ENCODE measurements at places on chromosomes 7 and 10.

DNA sequence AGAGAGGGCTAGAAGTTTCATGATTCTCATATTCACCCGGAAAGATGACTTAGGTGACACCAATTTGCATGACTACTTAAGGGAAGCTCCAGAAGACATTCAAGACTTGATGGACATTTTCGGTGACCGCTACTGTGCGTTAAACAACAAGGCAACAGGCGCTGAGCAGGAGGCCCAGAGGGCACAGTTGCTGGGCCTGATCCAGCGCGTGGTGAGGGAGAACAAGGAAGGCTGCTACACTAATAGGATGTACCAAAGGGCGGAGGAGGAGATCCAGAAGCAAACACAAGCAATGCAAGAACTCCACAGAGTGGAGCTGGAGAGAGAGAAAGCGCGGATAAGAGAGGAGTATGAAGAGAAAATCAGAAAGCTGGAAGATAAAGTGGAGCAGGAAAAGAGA is 5.3 kb downstream of the GIMAP4 start:
- DNase-seq = no peak

DNA sequence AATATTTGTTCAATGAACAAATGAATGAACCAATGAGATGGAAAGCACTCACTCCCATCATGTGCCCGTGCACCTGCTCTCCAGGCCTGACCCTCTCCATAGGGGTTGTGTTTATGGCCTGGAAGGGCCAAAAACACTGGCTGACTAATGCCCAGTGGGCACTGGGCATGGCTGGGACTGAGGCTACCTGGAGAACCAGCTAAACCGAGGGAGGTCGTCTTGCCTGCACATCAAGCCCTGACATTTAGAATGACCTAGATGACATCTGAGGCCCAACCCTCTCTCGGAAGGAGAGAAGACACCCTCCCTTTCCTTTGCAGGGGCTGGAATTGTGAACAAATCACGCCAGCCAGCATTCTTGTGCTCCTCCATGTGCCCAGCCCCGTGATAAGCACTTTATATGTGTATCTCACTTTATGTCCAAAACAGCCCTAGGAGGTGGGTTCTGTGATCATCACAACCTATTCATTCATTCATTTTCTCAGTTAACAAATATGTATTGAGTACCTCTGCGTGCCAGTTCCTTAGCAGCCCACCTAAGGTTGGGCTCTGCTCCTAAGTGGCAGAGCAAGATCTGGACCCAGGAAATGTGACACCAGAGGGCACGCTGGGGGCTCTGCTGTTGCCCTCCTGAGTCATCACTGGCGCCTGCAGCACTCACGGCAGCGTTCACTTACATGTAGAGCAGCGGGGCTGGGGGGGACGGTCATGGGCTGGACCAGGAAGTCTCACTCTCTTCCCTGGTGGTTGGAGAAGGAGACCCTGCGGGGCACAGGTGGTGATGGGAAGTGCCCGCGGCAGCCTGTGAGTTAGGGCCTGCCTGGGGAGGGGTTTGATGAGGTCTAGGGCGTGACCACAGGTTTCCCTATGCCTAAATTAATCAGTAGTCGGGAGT is 52.0 kb downstream of the TSPAN15 start:
- no peak for DNase-seq

DNA sequence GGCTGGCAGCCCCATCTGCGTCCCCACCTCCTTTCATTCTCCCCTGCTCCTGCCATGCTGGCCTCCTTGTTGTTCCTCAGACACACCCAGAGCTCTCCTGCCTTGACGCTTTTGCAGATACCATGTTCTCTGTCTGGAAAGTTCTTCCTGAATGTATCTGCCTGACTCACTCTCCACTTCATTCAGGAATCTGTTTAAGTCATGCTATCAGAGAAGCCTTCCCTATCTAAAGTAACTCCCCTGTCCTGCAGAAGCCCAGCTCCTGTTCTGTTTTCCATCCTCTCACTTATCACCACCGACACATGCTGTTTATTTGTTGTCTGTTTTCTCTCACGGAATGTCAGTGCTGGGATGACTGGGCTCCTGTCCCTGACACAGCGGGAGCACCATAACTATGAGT is 82.0 kb downstream of the AFAP1L2 start:
- no peak for DNase-seq

DNA sequence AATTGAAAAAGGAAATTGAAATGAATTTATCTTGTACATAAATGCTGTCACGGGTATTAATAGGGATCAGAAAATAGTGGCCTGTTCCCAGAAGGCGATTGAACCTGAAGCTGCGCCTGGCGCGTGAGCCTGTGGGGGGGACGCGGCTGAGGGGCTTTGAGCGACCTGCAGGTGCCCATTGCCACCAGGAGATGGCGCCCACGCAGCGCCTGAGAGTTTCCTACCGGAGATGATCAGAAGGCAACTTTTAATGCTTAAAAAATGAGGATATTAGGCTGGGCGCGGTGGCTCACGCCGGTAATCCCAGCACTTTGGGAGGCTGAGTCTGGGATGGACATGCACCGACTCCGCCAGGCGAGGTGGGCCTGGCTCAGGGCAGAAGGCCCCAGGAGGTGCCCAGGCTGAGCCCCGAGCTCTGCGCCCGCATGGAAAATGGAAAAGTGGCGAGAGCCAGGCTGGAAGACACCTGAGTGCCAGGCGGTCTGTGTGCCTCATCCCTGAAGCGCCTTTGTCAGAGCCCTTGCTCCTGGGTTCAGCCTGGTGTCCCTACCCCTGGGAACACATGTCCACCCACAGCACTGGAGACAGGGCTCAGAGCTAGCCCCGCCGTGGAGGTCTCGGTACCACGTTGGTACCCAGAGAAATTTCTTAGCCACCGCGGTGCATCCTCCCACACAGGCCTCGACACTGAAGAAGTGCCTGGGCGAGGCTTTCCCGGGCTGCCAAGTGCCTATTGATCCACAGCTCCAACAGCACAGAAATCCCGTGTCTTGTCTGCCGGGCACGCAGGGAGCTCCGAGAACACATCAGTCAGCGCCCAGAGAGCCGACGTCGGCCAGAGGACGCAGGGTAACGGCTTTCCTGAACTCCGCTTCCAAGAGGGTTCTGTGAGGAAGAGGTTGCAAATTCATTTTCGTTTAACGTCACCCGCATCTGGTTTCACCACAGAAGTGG is 117.4 kb downstream of the INPP5A start:
- DNase-seq = peak; percentile 34

DNA sequence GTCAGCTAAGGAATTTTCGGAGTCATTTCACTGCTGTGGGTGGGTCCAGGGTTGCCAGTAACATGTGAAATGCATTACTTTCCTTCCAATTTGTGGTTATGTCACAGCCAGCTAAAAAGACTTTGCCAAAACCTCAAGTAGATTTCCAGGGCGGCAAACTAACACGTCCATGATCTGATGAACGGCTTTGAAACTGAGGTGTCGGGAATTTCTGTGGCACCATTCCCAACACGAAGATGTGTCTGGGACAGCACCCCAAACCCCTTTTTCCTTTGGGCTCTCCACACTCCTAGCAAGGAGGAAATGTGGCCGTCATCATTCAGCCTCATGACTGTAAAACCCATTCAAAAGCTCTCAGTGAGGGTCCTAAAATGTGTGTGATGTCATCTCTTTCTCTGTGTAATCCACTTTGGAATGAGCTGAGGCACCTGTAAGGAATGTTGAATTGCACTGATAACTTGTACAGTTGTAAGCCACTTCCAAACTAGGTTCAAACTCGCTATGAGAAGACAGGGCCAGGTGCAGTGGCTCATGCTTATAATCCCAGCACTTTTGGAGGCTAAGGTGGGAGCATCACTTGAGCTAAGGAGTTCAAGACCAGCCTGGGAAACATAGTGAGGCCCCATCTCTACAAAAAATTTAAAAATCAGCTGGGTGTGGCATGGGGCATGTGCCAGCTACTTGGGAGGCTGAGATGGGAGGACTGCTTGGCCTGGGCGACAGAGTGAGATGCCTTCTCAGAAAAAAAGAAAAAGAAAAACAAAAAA is 146.1 kb upstream of the FRMD4A start:
- no peak for DNase-seq

DNA sequence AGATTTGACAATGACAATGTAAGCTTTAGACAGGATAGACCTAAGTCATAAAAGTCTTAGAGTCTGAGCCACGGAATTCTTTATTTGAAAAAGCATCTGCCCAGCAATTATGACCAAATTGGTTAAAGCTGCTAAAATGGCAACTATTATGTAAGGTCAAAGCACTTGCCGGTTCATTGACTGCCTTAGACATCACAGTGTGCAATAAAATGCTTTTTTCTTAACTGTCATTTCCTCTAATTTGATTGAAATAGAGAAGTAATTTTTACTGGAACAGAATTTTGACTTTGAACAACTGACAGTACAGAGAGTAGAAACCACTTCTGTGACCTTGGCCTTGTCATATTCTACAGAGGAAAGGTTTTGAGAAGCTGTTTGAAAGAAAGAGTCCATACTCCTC is 142.9 kb downstream of the THSD7A start:
- no peak for DNase-seq

DNA sequence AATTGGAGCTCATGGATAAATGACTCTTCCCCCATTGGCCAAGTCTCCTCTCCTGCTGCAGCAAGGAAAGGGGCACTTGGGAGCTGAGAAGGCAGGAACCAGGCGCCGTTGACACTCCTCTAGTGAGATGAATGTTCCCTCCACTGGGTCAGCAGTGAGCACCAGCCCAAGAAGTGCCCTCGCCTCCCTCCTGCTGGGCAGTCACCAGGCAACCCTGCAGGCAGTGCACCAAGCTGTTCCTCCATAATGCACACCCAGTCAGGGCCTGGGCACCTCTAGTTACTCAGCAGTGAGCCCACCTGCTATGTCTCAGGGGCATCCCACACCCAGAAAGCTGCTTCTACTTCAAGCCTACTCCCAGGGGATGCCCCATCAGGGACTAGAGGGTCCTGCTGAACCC is 84.3 kb downstream of the KCNMA1 start:
- DNase-seq = no peak

DNA sequence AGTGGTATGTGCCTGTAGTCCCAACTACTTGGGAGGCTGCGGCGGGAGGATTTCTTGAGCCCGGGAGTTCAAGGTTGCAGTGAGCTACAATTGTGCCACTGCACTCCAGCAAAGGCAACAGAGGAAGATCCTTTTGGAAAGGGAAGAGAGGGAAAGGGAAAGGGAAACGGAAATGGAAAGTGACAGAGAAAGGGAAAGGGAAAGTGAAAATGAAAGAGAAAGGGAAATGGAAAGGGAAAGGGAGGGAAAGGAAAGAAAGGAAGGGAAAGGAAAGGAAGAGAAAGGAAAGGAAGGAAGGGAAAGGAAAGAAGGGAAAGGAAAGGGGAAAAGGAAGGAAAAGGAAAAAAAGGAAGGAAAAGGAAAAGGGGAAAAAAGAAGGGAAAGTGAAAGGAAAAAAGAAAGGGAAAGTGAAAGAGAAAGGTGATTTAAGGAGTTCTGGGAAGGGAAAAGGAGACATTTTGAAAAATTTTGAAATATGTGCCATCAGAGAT is 2.3 kb upstream of the ZC3HAV1 start:
- DNase-seq = no peak

DNA sequence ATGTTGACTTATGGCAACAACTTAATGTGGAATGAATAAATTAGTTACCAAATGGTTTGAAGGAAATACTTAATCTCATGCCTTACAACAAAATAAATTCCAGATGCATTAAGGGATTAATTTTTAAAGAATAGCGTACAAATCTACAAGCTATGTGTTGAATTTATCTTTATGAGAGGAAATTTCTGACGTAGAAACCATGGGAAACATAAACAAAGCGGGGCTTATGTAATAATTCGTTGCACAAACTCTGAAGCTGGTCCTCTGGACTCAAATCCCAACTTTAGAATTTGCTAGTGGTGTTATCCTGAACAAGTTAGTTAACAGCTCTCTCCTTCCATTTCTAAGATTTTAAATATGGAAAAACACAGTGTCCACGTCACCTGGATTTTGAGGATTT is 137.4 kb upstream of the CALCR start:
- DNase-seq = no peak

GRCh38 chr7:98541101-98541500 is 76.0 kb upstream of the NPTX2 start:
- no peak for DNase-seq

DNA sequence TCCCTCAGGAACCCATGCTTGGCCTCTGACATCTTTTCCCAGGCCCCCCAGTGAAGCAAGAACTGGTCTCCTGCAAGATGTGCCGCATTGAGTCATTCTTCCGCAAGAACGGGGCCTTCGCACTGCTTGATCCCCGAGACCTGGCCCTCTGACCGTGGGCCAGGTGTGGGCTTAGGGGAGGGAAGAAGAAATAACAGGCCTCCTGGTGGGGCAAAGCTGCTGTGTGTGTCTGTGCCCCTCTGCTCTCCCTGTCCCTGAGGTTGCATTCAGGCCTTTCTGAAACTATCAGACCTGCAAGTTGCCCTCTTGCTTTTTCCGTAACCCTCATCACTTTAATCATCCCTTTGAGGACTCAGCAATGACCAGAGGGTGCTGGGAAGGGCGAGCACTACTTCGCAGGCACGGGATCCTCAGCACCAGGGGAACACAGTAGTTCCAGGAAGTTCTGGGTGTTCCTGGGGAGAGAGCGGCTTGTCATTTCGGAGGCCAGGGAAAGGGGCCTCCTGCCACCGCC is 6.0 kb downstream of the ATP6V1F start:
- DNase-seq = no peak

GRCh38 chr7:156147756-156148504 is 335.7 kb upstream of the SHH start:
- no peak for DNase-seq

DNA sequence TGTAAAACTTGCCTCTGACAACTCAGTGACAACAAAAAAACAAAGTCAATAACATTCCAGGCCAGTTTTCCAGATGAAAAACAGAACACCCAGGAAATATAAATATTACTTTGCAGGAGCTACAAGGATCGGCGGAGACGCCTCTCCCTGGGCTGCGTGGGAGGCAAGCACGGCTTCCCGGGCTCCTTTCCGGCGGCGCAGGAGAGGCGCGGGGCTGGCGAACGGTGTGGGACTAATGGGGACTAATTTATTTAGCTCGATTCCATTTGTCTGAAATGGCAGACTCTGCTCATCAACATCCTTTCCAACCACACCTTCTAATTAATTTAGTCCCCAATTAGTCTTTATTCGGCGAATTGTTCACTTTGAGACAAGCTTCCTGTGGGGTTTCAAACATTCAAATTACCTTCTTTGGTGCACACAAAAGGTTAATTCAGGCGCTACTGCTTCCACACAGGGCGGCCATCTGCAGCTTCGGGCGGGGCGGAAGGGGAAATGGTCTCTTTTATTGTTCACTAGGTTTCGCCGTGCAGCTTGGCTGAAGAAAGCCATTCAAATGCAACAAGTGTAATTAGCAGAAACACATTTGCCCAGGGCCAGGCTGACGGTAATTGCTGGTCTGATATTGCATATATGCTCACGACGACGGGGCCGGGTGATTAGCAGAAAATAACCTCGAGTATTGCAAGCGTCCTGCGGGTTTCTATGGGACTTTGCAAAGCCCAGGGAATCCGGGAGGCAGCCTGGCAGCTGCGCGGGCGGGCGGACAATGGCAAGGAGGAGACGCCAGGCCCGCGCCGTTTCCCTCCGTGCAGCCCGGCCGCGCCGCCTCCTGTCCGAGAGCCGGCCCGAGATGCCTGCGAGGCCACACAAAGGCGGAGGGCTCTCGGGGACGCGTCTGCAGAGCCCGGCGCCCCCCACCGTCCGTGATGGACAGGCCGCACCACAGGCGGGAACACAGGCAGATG is 270.1 kb downstream of the PTPRN2 start:
- no peak for DNase-seq
